ENCODE measurements at places on chromosomes 7 and 10. TPM values are rescaled to one million over a fixed set of nuclear protein-coding genes. Genes with fewer than 3 reads are reported as not detected.

DNA sequence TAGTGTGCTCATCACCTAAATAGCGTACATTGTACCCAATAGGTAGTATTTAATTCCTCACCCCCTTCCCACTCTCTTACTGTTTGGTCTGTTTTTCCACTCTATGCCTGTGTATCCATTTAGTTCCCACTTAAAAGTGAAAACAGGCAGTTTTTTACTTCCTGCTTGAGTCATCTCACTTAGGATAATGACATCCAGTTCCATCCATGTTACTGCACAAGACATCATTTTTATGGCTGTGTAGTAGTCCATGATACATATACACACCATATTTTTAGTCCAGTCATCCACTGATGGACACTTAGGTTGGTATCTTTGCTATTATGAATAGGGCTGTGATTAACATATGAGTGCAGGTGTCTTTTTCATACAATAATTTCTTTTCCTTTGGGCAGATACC, 10.1 kb downstream of the STK17A start:
- H3K27me3 ChIP-seq = no peaks in the 10 kb centered on the region
- H3K4me3 ChIP-seq = no peak overlapping the region
- peaks cover 54% of the 10 kb centered on the region for H3K4me1 ChIP-seq
- DNase-seq = no peak
- H3K27ac ChIP-seq = no peak overlapping the region

DNA sequence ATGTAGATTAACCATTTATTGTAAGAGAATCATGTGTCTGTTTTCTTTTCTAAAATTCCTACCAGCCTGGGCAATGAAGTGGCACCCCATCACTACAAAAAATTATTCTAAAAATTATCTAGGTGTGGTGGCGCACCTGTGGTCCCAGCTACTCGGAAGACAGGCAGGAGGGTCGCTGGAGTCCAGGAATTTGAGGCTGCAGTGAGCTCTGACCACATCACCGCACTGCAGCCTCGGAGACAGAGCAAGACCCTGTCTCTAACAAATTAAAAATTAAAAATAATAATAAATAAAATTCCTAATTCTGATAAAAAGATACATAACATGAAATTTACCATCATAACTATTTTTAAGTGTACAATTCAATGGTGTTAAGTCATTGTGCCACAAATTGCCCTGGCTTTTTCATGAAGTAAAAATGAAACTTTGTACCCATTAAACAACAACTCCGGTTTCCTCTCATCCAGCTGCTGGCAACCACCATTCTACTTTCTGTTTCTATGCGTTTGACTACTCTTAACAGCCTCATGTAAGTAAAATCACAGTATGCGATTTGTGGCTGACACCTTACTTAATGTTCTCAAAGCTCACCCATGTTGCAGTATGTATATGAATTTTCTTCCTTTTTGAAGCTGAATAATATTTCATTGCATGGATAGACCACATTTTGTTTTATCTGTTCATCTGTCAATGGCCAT, 20.6 kb upstream of the USP6NL start:
- H3K36me3 ChIP-seq = no peaks in the 10 kb centered on the region
- H3K27me3 ChIP-seq = no peaks in the 10 kb centered on the region
- no peaks in the 10 kb centered on the region for H3K4me1 ChIP-seq

DNA sequence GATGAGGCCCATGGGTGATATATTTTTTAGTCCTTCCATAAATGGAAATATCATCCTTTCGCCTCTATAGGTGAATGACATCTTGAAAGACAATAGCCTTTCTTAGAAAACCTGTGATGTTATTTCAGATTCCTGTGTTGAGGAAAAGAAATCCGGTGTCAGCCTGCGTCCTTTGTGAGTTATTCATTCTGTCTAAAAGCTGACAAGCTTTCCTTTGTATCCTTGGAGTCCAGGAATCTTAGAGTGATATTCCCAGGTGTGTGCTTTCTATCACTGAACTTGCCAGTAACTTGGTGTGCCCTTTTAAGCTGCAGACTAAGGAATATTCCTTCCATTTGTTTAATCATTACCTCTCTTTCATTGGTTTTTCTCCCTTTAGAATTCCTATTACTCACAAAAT, 41.0 kb downstream of the EVX1 start:
- H3K27me3 ChIP-seq = peaks cover 3% of the 10 kb centered on the region
- no peaks in the 10 kb centered on the region for H3K4me1 ChIP-seq
- H3K27ac ChIP-seq = no peak overlapping the region

NKX6-2 gene
- not detected for polyA plus RNA-seq

GIMAP1 gene
- not detected for polyA plus RNA-seq

PROSER2 gene
- 13.0 TPM for polyA plus RNA-seq

All from keratinocyte (primary cell).